ENCODE measurements at places on chromosomes 3 and 15. TPM values are rescaled to one million over a fixed set of nuclear protein-coding genes. Genes with fewer than 3 reads are reported as not detected.
A peak's percentile ranks its signal among the peaks of the same experiment; 100 is the strongest.

Gene SAXO2
- 2.6 TPM for total RNA-seq

DNA sequence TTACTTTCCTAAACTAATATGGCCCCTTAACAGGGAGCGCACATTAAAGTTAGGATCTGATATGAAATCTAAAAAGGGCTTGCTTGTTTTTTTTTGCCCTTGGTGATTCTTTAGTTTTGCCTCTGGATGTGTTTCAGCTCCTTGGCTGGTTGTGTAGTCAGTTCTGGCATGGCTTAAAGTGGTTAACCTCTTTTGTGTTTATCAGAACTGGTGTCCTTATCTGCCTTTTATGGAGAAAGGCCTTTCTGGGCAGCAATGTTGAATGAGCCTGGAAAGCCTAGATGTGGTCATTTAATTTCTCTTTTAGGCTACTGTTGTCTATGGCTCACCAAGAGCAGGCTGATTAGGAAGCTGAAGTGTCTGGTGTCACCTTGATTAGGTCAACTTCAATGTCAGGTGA, 254.5 kb upstream of the ROPN1 start:
- no peaks in the 10 kb centered on the region for H3K27me3 ChIP-seq
- no peaks in the 10 kb centered on the region for H3K36me3 ChIP-seq
- H3K4me3 ChIP-seq, result no peak overlapping the region
- H3K4me1 ChIP-seq, result no peaks in the 10 kb centered on the region
- no peak overlapping the region for H3K27ac ChIP-seq

- H3K27ac ChIP-seq, result no peak overlapping the region
- DNase-seq, result peak; percentile 25
- no peak overlapping the region for H3K4me3 ChIP-seq
- no peaks in the 10 kb centered on the region for H3K36me3 ChIP-seq
Measured at GRCh38 chr15:101016581-101016980, 97.4 kb downstream of the LRRK1 start.

Gene SPINK8
- not detected for total RNA-seq

GRCh38 chr15:52105846-52106245, 6.7 kb downstream of the BCL2L10 start:
- DNase-seq, result no peak
- H3K27ac ChIP-seq, result no peak overlapping the region
- H3K27me3 ChIP-seq, result no peaks in the 10 kb centered on the region
- no peak overlapping the region for H3K4me3 ChIP-seq
- H3K36me3 ChIP-seq, result no peaks in the 10 kb centered on the region
- H3K4me1 ChIP-seq, result peaks cover 3% of the 10 kb centered on the region

- DNase-seq, result peak; percentile 39
- H3K4me1 ChIP-seq, result no peaks in the 10 kb centered on the region
- H3K27me3 ChIP-seq, result no peaks in the 10 kb centered on the region
- no peak overlapping the region for H3K27ac ChIP-seq
Measured at GRCh38 chr3:56260262-56260661, 208.0 kb downstream of the ERC2 start.

- H3K27me3 ChIP-seq, result no peaks in the 10 kb centered on the region
- no peaks in the 10 kb centered on the region for H3K36me3 ChIP-seq
- H3K4me1 ChIP-seq, result no peaks in the 10 kb centered on the region
- H3K4me3 ChIP-seq, result no peak overlapping the region
- no peak for DNase-seq
Measured at GRCh38 chr3:62032738-62033137, 340.6 kb downstream of the FEZF2 start.

DNA sequence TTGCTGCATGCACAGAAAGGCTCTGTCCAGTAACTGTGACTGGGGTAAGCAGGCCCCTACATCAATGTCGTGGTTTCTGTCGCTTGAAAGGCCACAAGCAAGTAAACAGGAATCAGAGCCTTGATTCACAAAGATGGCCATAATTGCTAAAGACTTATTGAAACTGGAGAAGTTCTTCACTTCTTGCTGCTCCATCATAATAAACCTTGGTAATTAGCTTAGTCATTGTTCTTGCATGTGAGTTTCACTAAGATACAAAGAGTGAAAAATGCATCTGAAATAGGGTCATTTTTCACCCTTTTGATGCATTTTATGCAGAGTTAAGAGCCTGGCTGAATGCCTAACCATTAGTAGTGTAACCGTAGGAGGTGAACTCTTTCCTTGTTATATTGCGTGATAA, 3.2 kb downstream of the SEMA6D start:
- H3K4me1 ChIP-seq, result no peaks in the 10 kb centered on the region
- H3K27ac ChIP-seq, result no peak overlapping the region
- H3K36me3 ChIP-seq, result peaks cover 13% of the 10 kb centered on the region

Gene COL6A5
- 0.04 TPM for total RNA-seq

All from H9 (cell line).